Activated T-cell treated with anti-CD3 and anti-CD28 coated beads, Interleukin-2, amount 50 U/mL, for 72 hours (primary cell): ENCODE measurements at places on chromosomes 3 and 15.

GRCh38 chr3:42505128-42505848, 2.8 kb downstream of the VIPR1 start:
- no peak overlapping the region for H3K27ac ChIP-seq
- DNase-seq, result no peak
- H3K27me3 ChIP-seq, result peaks cover 14% of the 10 kb centered on the region
- H3K4me1 ChIP-seq, result peaks cover 54% of the 10 kb centered on the region

- no peaks in the 10 kb centered on the region for H3K36me3 ChIP-seq
- no peak overlapping the region for H3K27ac ChIP-seq
- H3K27me3 ChIP-seq, result no peaks in the 10 kb centered on the region
- no peak for DNase-seq
- no peaks in the 10 kb centered on the region for H3K4me1 ChIP-seq
These were observed 200.3 kb downstream of the SLCO3A1 start for GRCh38 chr15:92053753-92054316.

DNA sequence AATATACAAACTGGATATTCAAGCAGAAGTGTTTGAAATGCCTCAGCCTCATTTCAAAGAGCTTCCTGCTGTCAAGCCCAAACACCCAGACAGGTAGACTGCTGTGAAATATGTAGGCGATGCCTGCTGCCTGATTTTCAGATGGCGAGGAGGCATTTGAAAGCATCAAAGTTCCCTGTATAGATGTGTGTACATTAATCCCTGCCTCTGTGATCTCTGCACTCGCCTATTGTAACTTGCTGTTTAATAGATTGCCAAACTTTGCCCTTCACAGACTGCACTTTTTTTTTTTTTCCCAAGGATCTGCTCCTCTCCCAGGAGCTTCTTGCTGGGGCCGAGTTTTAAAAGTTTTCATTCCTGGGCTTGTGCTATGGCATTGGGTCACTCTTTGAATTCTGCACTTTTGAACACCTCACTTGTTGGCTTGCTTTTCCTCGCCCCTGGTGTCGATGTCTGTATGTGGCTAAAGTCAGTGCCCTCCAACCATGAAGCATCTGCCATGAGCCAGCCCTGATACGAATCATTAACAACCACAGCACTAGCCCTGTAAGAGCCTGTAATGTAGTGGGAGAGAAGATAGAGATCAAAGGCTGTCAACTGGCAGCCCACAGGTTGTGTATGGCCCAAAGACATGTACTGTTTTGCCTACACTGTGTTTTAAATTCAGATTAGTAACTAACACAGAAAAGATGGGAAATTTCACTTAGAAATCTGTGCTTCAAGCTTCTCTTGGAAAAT, 287.6 kb upstream of the ICE2 start:
- H3K36me3 ChIP-seq, result peaks cover 6% of the 10 kb centered on the region
- no peaks in the 10 kb centered on the region for H3K27me3 ChIP-seq
- peaks cover 31% of the 10 kb centered on the region for H3K4me1 ChIP-seq
- no peak overlapping the region for H3K4me3 ChIP-seq

DNA sequence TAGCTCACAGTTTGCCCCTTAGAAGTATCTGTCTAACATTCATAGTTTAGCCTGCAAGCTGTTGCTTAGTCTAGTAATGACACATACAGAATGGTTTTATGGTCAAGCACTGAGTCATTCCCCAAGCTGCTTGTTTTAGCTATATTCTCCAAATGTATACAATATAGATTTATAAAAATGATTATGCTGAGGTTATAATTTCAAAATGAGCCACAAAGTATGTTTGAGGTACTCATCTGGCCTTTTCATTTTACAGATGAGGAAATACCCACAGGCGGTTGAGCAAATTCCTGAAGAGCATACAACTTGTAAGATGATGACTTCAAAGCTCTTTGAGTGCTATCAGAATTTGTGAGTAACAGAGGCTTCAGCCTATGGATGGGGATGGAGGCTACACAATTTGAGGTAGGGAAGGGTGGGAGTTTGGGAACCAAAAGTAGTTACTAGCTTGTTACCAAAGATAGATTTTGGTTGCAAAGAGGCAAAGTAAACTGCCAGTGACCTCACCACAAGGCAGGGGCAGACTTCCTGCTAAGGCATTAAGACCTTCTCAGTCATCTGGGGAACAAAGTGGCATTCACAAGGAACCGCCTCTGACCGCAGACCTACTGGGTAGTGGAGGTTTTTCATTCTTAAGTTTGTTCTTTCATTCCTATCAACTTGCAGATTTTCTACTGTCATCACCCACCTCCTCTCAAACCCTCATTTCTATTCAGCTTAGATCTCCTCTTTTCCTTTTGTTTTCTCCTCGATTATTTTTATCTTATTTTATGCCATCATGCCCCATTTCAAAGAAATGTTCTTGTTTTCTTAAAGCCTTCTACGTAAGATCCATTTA, 257.2 kb upstream of the NECTIN3 start:
- peak; percentile 73 for DNase-seq
- H3K4me1 ChIP-seq, result peaks cover 19% of the 10 kb centered on the region
- peak overlapping the region; percentile 89 for H3K4me3 ChIP-seq

GRCh38 chr15:52277575-52277974, 18.0 kb downstream of the MYO5C start:
- no peaks in the 10 kb centered on the region for H3K27me3 ChIP-seq
- no peaks in the 10 kb centered on the region for H3K4me1 ChIP-seq
- H3K27ac ChIP-seq, result no peak overlapping the region
- no peak for DNase-seq
- no peaks in the 10 kb centered on the region for H3K36me3 ChIP-seq

DNA sequence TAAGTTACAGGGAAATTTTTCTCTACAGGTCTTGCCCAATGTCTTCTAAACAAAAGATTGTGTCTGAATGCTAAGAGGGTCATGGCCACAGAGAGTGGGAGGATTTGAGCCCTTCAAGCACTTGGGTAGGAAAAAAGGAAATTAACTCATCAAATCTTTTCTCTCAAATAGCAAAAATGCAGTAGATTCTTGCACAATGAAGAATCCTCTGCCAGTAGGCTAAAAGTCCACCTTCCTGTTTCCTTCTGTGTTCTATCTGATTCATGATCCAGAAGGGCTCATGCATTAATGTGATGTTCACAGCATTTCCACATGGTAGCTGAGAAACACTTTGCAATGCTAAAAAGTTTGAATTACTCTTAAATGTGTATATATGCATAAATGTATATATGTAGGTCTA, 177.1 kb downstream of the CD47 start:
- H3K4me3 ChIP-seq, result no peak overlapping the region
- no peak for DNase-seq
- H3K36me3 ChIP-seq, result no peaks in the 10 kb centered on the region
- peaks cover 28% of the 10 kb centered on the region for H3K27me3 ChIP-seq
- peaks cover 16% of the 10 kb centered on the region for H3K4me1 ChIP-seq

- H3K27ac ChIP-seq, result no peak overlapping the region
- H3K36me3 ChIP-seq, result no peaks in the 10 kb centered on the region
- DNase-seq, result no peak
- H3K4me1 ChIP-seq, result peaks cover 7% of the 10 kb centered on the region
These were observed 189.1 kb downstream of the FAM43A start for GRCh38 chr3:194874783-194875182.

DNA sequence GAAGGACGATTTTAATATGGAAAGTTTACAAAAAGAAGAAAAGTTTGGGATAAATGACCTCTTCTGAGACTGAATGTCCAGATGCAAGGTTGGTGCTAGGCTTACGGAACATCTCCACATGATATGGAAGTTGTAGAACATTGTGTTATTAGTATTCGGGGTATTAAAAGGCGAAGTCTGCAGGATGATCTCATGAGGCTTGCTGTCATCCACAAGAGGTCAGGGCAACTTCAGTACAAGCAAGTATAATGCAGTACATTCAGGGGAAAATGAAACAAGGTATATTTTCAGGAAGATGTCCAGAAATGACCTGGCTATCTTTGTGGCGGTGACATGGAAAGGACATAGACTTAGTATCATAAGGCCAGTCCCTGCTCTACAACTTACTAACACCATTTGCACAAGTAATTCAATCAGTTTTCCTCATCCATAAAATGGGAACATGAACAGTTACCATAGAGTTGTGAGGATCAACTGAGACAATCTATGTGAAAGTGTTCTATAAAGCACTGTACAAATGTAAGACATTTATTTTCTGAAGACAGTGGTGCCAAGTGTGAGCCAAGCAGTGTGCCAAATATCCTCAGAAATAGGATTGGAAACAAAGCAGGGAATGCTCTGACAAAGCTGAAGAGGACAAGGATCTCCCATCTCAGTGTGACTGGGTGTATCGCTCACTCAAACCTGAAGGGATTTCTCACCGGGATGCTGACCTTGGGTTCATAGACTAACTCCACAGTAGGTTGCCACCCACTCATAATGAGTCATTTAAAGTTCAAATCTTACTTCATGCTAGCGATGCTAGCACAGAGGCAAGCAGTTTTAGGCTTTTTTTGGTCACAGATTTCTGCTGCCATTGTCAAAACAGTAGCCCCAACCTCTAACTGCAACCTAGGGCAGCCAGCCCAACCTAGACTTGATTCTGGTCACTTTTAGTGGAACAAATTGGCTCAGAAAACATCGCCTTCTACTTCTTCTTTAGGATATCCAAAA, 118.3 kb downstream of the TIGIT start:
- peak overlapping the region; percentile 52 for H3K27ac ChIP-seq
- H3K27me3 ChIP-seq, result no peaks in the 10 kb centered on the region
- peak; percentile 54 for DNase-seq
- H3K4me3 ChIP-seq, result peak overlapping the region; percentile 79
- H3K36me3 ChIP-seq, result no peaks in the 10 kb centered on the region
